ENCODE measurements at places on chromosomes 12 and 14.

- peak; percentile 20 for DNase-seq
Observed at GRCh38 chr12:3533703-3534386, 42.8 kb downstream of the PRMT8 start.

DNA sequence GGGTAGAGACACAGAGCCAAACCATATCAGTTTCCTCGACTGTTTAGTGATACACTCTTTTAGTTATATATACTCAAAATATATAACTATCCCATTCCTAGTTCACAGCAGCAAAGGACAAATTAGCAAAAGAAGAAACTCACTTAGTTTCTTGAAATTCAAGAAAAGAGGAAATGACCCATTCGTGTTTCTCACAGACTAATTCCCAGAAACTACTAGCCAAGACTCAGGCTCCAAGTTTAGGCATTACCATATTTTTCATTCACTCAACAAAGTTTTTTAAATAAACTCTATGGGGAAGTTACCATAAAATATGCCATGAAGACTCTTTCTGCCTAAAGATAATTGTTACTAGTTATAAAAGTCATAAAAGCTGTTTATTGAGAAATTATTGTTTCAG lies 152.3 kb upstream of the DAAM1 start:
- DNase-seq, result no peak

GRCh38 chr12:27462151-27462694 lies 15.7 kb downstream of the SMCO2 start:
- DNase-seq, result no peak

DNA sequence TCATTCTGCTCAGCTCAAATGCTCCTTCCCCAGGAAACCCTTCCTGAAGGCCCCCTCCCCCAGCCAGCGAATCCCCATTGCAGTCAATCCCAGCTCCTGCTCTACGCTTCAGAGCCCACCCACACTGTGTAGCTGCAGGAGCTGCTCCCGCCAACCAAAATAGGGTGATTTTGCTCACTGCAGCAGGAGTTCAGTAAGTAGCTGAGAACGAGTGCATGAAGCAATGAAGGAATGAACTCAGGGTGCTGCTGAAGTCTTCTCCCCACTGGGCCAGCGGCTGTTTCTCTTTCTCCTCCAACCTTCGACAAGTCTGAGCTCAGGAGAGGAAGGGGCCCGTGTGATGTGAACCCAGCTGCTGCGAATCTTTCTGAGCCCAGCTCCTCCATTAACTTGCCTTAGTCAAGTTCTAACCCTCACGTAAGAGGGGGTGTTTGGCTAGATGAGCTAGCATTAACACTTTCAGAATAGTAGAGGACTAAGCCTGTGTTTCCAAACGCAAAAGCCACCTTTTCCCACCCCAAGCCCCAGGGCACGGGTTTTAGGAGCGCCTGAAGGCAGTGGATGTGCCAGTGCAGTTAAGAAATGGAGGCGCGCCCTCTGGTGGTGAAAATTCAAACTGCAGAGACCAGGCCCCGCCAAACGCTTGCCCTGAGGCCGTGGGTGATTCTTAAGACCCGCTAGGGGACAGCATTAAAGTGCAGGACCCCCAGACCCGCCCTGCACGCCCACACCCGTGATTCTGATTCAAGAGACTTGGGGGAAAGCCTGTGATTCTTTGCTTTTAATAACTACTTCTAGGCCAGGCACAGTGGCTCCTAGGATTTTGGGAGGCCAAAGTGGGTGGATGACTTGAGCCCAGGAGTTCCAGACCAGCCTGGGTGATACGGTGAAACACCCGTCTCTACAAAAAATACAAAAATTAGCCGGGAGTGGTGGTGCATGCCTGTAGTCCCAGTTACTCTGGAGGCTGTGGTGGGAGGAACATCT lies 11.9 kb upstream of the SERPINA4 start:
- no peak for DNase-seq

- no peak for DNase-seq
Observed at GRCh38 chr14:55129428-55130195, 560 bp downstream of the LGALS3 start.

DNA sequence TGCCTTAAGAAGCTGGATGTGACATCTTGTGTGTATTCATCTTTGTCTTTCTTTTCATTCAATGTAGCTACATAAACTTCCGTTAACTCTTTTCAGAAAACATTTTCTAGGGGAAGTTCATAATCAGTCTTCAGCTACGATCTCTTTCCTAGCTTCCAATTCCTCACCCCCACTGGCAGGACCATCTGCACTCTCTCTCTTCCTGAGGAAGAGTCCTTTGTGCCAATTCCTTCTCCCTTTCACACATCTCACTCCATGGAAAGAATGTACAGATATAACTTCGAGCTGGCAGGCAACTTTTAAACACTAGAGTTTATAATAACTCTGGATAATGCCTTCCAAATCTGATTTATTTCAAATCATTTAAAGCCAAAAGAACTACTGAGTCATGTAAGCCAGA lies 495.7 kb downstream of the GALC start:
- DNase-seq, result no peak

GRCh38 chr12:102551186-102551585 lies 70.8 kb upstream of the IGF1 start:
- DNase-seq, result no peak

- no peak for DNase-seq
Observed at GRCh38 chr12:58629376-58629775, 290.9 kb downstream of the LRIG3 start.

GRCh38 chr14:92040431-92041051 lies 682 bp upstream of the TRIP11 start:
- DNase-seq, result no peak

DNA sequence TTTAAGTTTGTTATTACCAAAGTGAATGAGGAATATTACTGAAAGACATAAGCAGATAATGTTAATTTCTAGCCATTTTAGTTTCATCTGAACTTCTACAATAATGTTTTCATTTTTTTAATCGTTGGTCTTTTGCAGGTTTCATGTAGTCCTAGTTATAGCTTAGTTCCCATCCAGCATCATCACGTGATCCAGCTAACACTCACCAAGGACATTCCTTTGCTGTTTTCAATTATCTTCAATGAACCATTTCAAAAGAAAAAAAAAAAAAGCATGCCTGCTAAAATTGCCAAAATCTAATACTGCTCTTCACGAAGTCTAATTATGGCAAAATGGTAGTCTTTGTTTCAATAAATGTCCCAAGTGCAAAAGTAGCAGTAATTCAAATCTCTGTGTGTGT lies 187.7 kb upstream of the ATXN7L3B start:
- DNase-seq, result peak; percentile 64

DNA sequence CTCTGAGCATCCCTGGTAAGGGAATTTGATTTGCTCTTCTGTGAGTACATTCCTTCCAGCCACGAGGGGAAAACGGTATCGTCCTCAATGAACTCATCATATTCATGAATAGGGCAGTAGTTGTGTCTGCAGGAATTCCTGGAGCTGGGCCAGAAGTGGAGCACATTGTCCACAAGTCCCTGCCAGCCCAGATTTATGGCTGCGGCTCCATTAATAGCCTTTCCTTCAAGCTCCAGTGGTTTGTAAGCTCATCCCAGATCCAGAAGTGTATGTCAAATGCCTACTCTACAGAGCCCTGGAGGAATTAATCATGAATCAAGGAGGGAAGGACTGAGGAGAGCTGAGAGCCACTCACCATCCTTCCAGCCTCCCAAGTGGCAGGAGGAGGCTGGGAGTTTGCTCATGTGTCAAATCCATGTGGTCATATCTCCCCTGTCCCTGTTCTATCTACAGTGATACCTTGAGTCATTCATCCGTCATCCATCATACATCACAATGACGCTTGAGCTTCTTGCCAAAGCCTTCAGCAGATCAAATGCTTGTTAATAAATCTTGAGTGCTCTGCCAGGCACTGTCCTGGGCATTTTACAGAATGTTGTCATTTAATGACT lies 65.5 kb downstream of the SVOP start:
- no peak for DNase-seq

- DNase-seq, result peak; percentile 10
Observed at GRCh38 chr12:14473707-14474287, 93.9 kb downstream of the PLBD1 start.

GRCh38 chr12:15837141-15837790 lies 44.9 kb upstream of the STRAP start:
- no peak for DNase-seq

DNA sequence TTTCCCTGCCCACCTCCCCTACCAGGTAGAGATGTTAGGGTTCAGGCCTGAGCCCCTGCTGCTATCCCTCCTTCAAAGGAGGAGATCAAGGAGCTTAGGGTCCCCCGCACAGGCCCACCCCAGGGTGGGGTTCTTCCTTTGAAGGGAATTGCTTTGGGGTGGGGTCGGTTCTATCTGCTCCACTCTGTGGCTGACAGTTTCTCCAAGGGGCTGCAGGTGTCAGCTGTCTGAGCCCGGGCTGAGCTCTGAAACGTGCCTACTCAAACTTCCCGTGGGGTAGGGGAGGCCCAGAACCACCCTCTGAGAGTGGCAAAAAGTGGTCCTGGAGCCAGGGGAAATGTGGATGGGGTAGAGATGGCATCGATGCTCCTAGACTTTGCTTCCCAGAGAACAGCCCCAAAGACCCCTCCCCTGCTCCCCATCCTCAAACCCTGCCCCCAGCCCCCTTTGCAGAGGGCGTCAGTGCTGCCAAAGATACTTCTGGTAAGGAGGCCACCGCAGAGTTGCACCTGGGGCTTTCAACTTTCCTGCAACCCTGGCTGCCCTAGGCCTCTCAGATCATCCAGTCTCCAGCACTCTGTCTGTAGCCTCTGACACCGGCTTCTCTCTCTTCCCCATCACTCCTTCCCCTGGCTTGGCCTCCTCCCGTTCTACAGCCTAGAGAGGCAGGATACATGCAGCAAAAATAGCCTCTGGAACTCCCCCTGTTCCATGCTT lies 6.3 kb upstream of the CD4 start:
- DNase-seq, result no peak

- DNase-seq, result no peak
Observed at GRCh38 chr12:108375986-108376663, 37.0 kb upstream of the CMKLR1 start.

DNA sequence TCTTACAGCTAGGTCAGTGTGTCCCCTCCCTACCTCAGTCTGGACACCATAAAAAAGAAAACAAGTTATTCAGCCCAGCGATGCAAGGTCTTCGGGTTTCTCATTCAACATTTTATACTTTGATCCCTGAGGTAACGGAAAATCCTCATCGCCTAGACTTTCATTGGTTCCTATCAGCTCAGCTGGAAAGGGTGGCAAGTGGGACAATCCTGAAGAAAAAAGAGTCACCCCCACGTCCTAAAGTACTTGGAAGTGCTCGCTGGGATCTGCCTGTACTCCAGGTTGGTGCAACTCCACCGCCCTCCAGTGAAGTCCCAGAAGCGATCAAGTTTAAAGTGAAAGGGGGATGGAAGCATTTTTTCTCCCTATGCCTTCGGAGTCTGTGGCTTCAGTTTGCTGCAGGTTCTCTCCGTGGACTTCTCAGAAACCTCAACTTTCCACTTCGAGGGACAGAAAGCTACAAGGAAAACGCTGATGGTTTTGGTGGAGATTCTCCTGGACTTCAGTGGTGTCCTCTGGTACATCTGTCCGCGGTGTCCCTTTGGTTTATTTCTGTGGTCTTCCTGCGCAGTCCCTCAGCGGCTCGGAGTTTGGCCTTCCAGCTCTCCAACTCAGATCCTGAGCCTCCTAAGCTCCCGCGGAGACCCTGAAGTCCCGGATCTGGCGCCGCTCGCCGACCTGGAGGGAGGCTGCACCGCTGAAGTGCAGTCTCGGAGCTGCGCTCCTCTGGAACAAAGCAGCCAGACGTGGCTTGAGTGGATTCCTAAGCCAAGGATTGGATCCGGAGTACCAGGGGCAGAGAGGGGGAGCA lies 1.8 kb upstream of the LRFN5 start:
- no peak for DNase-seq

GRCh38 chr14:96895658-96896271 lies 98.6 kb downstream of the VRK1 start:
- no peak for DNase-seq

DNA sequence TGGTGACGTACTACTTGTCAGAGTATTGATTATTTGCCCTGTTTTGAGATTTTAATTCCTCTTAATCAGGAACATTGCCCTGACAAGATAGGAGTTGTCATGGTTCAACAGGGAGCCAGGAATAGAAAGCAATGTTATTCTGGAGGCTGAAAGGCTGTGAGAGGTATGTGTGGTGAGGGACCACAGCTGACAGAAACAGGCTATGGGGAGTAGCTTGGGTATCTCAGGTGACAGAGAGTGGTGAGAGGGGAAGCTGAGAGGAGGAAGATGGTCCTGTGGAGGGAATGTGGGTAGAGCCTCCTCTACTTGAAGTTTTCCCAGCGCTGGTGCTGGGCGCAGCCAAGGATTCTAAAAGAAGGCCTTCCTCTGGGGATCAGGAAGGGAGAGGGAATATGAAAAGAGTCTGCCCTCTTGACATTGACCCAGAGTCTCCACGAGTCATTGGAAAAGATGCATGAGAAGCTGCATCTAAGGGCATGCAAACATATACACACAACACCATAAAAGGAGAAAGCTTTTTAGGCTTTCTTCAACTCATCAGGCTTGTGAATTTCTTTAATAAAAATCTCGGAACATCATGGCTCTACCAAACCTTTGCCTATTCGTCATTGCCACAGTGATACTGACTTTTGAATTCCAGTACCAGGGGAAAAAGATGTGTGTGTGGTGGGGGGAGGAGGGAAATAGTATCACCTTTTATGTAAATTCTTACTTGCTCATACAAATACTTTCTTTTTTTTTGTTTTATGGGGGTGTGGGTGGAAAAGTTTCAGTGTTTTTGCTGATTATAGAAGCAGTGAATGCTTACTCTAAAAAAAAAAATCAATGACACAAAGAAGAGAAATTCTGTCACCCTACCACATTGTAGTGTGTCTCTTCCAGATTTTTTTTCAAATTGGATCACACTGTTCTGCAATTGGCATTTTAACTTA lies 39.9 kb upstream of the DHRS7 start:
- no peak for DNase-seq

GRCh38 chr14:100620255-100621100 lies 33.3 kb upstream of the BEGAIN start:
- DNase-seq, result no peak

DNA sequence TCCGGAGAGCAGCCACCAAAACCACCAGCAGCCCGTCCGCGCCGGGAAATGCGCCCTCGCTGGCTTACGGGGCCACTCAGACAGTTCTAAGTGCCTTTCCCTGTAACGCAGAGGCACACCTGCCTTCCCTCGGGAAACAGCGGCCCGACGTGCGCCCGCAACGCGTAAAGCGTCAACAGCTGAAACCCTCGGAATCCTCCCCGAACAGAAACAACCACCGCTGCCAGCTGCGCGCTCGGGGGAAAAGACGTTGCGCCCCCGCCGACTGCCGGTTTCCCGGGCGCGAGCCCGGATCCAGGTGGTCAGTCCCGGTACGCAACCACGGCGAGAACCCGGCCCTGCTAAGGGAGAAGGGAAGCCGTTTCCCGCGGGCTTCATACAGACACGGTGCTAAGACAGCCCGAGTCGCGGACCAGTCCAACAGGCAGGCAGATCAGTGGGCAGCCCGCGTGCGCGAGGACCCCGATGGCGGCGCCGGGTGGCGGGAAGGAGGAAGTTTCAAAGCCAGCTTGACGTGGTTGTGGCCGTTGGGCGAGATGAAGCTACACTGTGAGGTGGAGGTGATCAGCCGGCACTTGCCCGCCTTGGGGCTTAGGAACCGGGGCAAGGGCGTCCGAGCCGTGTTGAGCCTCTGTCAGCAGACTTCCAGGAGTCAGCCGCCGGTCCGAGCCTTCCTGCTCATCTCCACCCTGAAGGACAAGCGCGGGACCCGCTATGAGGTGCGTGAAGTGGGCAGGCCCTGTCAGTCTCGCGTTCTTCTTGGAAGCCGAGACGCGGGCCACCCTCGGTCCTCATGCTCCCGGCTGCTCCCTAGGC lies at the start of gene LRR1:
Gene LRR1, plus strand, starts transcription at position 456 of the 816 bp plus-strand sequence. Its CDS starts 81 bp downstream, at position 537.
- DNase-seq, result no peak

- DNase-seq, result no peak
Observed at GRCh38 chr12:127893895-127894609, 372.9 kb upstream of the TMEM132C start.
